A549 treated with Hydrocortisone at 1 μM for 4 hours (cell line): ENCODE measurements at places on chromosomes 5 and 9. TPM values are rescaled to one million over a fixed set of nuclear protein-coding genes. Genes with fewer than 3 reads are reported as not detected.

HAPLN1 gene
- total RNA-seq = not detected in 5 replicates

PURA gene
- total RNA-seq = 4.6 to 6.2 TPM (median 4.8 TPM) in 5 replicates

IFNA17 gene
- total RNA-seq = not detected in 5 replicates

THBS4 gene
- total RNA-seq = 0.03 to 0.23 TPM (median 0.14 TPM) in 5 replicates

FOXD4 gene
- total RNA-seq = 0.23 to 0.55 TPM (median 0.44 TPM) in 5 replicates

TAF11L7 gene
- not detected in 5 replicates for total RNA-seq

CNTNAP3B gene
- 14.9 to 15.8 TPM (median 15.1 TPM) in 5 replicates for total RNA-seq

ARL14EPL gene
- total RNA-seq = 0.10 to 0.43 TPM (median 0.24 TPM) in 5 replicates

TRPM6 gene
- 1.7 to 2.5 TPM (median 1.8 TPM) in 5 replicates for total RNA-seq

HRCT1 gene
- 0.20 to 0.47 TPM (median 0.30 TPM) in 5 replicates for total RNA-seq
